Stimulated activated CD8-positive, alpha-beta memory T cell treated with anti-CD3 and anti-CD28 coated beads, Interleukin-4, amount 100 ng/mL, for 24 hours (primary cell): ENCODE measurements at places on chromosomes 7 and 10.

DNA sequence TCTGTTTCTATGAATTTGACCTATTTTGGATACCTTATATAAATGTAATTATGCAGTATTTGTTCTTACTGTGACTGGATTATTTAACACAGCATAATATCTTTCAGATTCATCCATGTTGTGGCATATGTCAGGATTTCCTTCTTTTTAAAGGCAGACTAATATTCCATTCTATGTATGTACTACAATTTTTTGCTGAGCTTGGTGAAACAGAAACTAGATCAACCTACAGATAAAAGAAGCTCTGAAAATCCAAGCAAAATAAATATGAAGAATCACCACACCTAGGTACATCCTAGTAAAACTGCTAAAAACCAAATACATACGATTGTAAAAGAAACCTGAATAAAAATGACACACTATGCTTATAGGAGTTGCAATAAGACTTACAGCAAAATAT is 300.5 kb downstream of the HTR7 start:
- DNase-seq, result no peak

- no peak for DNase-seq
Measured at GRCh38 chr7:132407764-132408163, 168.5 kb downstream of the PLXNA4 start.

GRCh38 chr10:121285406-121286196 is 312.6 kb downstream of the FGFR2 start:
- DNase-seq, result no peak

DNA sequence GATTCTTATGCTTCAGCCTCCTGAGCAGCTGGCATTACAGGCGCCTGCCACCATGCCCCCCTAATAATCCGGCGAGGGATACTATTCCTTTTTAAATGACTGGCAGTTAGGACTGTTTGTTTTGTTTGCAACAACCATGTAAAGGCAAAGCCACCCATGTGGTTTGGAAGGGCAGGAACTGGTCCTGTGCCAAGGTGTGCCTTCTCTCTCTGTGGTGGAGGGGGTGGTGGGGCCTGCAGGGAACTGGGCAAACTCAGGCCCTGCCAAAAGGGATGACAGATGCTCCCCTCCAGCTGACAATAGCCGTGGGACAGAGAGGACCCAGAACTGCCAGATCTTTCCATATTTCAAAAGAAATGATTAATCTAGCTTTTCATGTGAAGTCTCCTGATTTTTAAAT is 23.5 kb upstream of the WAPL start:
- no peak for DNase-seq

- DNase-seq, result no peak
Measured at GRCh38 chr7:421136-421991, 98.3 kb downstream of the PDGFA start.

DNA sequence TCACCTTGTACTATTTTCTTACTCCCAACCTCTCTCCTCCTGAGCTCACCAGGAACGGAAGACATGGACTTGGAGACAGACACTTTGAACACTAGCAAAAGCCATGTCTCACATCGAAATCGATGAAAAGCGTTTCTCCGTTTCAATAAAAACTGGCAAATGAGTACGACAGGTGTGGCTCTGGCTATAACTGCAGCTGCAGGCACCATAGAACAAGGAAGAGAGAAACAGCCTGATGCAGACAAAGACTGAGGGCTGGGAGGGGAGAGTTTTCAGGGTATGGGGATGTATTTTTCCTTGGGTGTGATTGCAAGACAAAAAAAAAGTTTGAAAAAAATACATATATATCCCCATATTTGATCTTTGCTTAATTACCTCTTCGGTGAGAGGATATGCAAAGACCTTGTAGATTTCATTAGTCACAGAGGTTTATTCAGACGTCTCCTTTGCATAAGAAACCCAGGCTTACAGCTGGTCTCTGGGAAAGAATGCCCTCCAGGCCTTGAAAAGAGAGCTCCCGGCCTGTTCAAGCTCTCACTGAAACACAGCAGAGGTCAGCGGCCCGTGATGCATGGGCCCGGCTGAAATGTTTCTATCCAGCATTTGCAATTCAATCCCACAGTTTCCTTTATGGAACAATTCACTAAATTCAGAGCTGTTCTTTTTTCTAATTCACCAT is 63.1 kb downstream of the TLL2 start:
- DNase-seq, result no peak

DNA sequence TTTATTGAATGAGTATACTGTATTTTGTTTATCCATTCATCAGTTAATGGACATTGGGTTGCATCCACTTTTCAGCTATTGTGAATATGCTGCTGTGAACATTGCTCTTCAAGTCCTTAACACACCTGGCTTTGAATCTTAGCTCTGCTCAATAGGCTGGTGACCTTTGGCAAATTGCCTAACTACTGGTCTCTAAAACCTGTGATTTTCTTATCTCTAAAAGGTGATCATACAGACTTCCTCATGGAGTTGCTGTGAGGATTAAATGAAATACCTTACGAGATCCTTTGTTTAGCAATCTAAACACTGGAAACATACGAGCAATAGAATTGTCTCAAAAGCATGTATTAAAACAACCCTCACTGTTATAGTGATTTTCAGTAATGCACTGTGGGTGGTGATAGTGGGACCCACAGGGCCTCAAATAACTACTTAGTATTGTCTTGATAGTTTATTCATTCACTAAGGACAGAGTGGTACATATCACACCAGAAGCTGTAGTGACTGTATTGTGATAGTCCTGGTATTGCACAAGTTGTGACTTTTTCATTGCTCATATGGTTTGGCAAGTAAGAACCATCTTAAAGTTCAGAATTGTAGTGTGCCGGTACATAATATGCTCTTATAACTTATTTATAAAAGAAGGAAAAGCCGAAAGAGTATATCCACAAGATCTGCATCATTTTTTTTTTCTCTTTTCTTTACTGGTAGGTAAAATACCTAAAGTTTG is 257.6 kb downstream of the EXOC4 start:
- no peak for DNase-seq

DNA sequence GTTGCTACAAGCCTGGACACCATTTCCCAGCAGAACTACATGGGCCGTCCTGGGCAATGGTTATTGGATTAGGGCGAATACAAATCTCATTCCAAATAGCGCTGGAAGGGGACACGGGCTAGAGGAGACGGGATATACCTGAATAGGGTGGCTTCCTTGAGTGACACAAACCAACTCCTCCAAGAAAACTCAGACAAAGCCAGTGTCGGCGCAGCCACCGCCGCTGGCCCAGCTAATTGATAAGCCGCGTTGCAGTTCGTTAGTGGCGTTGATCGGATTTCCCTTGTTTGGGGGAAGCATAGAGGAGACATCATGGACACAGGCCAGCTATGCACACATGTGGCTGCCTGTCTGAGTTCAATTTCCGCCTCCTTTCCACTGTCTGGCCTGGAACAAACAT is 55.7 kb downstream of the EBF3 start:
- DNase-seq, result no peak

GRCh38 chr7:142401951-142402350 is 144.1 kb upstream of the PRSS58 start:
- DNase-seq, result no peak

DNA sequence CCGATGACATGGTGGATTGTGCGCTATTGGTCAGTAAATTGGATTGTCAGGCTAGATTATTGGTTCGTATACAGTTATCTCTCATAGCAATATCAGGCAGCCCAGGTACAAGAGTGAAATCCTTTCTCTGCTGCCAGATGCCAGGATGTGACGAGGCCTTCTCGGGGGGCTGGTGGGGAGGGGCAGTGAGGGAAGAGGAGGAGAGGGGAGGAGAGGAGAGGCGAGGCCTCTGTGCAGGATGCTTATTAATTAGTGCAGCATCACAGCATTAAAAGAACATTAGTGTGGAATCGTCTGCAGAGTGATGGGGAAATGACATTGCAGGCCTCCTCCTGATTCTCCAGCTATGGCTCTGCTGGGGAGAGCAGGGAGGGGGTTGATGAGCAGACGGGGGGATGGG is 30.5 kb upstream of the SLF2 start:
- DNase-seq, result no peak

- no peak for DNase-seq
Measured at GRCh38 chr7:78191475-78192079, 393.0 kb downstream of the PHTF2 start.

DNA sequence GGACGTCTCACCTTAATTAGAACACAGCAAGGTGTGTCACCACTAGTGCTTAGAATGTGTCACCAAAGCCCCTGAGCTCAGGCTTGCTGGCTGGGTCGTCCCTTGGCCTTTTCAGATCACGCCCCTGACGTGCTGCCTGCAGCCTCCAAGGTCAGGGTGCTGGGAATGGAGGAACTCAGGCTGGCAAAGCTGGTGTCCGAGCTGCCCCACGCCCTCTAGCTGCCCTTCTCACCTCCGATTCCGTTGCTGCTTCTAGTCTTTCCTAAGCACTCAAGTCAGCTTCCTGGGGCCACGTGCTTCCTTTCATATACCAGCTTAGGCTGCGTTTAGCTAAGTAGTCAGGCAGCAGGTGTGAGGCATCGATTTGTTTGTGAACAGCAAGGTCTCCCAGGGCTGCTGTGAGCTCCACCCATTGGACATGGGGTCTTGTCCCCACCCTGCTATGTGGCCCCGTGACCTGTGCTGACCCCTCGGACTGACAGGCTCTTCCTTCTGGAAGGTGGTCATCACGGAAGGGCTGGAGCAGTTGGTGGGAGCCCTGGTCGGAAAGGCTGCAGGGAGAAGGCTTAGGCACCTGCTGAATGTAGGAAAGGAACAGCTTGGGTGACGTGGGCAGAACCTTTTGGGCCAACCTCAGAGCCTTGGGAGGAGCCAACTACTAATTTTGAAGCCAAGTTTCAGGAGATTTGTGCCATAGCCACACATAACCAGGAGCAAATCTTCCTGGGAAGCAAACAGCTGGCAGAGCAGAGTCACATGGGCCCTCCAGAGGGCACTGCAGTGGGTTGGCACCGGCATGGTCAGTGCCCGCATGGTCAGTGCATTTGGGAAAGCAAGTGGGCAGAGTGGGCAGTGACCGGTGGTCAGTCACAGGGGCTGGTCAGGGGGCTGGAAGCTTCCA is 28.8 kb downstream of the VIPR2 start:
- no peak for DNase-seq

- DNase-seq, result no peak
Measured at GRCh38 chr7:47326808-47327207, 255.1 kb downstream of the TNS3 start.

DNA sequence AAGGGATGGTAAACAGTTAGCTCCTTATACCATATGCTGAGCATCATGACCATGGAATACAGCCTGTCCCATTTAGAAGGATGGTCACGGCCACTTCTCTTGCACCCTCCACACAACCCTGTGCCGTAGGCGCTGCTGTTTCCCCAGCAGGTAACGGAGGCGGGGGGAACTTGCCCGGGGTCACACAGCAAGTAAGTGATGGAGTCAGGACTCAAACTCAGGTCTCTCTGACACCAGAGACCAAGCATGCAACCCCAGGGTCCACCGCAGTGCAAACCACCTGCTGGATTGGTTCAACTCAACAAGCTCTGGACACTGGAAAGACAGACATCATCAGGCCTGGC is 71.6 kb downstream of the ZRANB1 start:
- no peak for DNase-seq

DNA sequence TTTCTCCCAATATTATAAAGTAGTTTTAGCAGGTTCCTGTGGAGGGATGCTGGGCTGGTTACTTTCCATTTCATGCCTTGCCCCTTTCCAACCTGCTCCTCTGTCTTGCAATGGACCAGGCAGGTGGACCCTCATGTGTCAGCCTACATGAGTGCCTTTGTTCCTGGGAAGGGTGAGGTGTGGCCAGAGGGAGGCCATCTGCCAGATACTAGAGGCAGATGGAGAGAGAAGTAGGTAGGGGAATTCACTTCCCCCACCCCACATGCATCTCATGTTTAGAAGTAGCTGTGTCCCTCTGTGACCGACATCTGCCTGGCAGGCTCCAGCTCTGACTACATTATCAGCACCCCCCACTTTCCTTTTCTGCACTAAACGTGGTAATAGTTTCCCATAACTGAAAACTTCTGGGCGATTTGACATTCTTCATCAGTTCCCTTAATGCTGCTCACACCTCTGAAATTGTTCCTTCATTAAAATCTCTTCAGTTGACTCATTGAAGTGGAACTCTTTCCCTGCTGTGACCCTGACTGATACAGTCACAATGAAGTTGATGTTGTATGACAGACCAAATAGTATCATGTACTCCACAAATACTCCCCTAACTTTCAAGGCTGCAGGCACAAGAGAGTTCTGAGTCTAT is 396.3 kb upstream of the FZD8 start:
- DNase-seq, result no peak

- no peak for DNase-seq
Measured at GRCh38 chr7:48182718-48183369, 11.6 kb downstream of the ABCA13 start.

DNA sequence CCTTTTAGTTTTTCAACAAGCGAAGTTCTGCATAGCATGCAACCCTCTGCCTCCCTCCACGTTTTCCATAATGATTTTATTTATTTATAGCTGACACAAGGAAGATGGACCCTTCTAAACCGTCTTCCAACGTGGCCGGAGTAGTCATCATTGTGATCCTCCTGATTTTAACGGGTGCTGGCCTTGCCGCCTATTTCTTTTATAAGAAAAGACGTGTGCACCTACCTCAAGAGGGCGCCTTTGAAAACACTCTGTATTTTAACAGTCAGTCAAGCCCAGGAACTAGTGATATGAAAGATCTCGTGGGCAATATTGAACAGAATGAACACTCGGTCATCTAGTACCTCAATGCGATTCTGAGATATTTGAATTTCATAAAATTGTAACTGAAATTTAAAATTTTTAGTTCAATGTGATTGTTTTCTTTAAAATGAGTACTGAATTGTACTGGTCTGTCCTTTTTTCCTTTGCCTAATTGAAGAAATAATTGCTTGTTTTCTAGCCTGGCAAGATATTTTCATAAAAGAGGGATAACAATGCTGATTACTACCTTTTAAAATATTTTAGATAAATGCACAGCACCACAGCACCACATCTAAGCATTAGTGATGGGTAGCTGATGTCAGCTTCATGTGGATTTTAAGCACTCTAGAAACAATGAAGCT is 41.5 kb upstream of the SLC39A12 start:
- no peak for DNase-seq

DNA sequence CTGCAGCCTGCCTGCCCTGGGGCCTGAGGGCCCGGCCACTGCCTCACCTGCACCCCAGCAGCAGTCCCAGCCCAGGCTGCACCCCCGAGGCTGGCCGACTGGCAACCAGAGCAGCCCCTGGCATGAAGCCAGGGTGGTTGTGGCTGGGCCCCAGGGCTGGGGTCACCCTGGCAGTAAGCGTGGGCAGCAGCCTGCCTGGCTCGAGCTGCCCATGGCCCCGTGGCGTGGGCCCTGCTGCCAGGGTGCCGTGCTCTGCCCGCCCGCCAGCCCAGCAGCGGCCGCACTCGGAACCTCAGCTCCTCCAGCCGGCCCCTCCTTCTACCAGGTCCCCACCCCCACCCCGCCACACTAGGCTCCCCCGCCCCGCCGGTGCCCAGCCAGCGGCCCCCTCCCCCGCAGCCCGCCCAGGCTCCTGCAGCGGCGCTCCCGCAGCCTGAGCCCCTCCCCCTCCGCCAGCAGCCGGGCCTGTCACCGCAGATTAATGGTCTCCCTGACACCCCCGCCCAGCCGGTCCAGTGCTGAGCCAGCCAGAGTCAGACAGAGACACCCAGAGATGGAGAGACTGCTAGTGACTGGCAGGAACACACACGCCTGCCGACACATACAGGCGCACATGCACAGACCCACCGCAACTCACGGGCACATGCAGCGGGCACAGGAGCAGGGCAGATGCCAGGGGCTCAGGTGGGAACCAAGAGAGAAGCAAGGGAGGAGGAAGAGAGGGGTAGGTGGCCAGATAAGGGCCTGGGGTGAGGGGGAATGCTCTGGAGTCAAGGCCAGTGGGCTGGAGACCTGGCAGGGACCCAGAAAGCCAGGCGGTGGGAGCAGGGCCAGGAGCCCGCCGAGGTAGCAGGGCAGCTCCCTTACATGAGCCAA is 22.4 kb downstream of the KCNH2 start:
- no peak for DNase-seq

- no peak for DNase-seq
Measured at GRCh38 chr10:3132036-3133025, 40.3 kb downstream of the PITRM1 start.
